ENCODE measurements at places on chromosomes 12 and 14. TPM values are rescaled to one million over a fixed set of nuclear protein-coding genes. Genes with fewer than 3 reads are reported as not detected.

Gene MGST1
- total RNA-seq, result not detected

Gene B4GALNT3
- 1.3 TPM for total RNA-seq

Gene GPX2
- total RNA-seq, result not detected

DNA sequence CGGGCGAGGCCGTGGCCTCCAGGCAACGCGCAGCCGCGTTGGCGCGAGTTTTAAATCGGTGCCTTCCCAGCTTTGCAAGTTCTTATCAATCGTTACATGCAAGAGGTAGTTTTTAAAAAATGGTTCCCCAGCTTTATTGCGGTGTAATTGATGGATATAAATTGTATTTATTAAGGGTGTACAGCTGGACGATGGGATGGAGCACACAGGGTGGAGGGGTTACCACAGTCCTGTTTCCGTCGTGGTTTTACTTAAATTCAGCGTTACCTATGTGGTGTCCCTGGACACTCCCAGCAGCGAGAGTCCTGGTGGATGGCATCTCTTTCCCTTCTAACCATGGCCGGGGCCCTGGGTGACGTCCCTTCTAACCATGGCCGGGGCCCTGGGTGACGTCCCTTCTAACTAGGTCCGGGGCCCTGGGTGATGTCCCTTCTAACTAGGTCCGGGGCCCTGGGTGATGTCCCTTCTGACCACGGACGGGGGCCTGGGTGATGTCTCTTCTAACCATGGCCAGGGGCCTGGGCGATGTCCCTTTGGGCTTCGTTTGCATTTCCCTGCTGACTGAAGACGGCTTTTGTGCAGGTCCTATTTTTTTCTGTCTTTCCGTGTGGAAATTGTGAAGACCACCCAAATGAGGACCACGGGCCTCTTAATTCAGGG lies 97.9 kb downstream of the TNFAIP2 start:
- DNase-seq, result no peak

GRCh38 chr12:50222275-50222783 lies 55.2 kb upstream of the CERS5 start:
- peak; percentile 17 for DNase-seq

DNA sequence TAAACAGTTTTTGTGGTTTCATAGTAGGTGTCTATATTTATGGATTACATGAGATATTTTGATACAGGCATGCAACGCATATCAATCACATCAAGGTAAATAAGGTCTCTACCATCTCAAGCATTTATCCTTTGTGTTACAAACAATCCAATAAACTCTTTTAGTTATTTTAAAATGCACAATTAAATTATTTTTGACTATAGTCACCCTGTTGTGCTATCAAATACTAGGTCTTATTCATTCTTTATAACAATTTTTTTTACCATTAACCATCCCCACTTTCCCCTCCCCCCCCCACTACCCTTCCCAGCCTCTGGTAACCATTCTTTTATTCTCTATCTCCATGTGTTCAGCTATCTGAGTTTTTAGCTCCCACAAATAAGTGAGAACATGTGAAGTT lies 175.7 kb upstream of the FBXO33 start:
- no peak for DNase-seq

GRCh38 chr14:61644834-61645233 lies 50.5 kb upstream of the HIF1A start:
- no peak for DNase-seq

- DNase-seq, result no peak
Measured at GRCh38 chr12:122880155-122880667, 15.7 kb downstream of the VPS37B start.

GRCh38 chr12:117513353-117513752 lies 151.9 kb upstream of the NOS1 start:
- DNase-seq, result no peak

GRCh38 chr14:48890333-48890732 lies 695.8 kb downstream of the RPS29 start:
- no peak for DNase-seq

DNA sequence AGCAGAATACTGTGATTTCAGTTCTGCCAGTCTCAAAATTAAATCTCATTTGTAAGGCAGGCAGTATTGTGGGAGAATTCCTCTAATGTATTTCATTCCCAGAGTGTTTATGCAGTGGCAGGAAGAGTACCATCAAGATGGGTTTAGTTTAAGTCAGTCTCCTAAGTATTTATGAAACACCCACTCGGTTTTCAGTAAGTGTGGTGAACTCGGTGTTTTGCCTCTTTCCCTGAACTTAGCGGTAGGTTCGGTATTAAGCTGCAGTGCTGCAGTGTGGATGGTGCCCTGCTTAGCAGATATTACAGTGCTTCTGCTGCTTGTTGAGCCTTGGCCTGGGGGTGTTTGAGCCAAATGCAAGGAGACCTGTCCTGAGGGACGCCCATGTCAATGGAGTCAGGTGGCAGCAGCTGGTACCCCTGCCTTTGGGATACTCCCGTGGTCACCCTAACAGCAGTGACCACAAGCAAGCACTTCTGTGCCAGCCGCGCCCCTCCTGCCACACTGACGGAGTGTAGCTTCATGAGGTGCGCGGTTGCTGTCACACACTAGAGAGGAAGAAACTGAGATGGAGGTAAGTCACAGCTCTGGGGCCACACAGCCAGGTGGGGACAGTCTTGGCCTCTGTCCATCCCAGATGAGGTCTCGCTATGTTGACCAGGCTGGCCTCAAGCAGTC lies 15.8 kb downstream of the COA8 start:
- no peak for DNase-seq

GRCh38 chr12:54641554-54641953 lies 6.6 kb downstream of the DCD start:
- DNase-seq, result no peak

DNA sequence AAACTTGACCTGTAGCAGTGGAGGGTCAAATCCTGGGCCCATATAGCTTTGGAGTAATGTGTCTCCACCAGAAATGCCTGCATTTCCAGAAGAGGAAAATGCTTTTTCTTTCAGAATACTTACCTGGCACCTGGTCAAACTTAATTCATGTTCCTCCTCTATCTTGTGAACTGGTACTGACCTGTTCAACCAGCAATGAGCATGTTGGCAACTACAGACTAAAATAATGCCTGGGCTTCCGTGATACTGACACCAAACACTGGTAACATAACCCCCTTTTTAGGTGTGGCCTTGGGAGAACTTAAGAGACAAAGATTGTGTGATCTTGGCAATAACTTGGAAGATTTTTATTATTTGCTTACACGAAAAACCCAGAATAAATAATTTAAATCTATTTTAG lies 23.8 kb upstream of the MGST1 start:
- DNase-seq, result no peak

- DNase-seq, result no peak
Measured at GRCh38 chr12:64160711-64161060, 61.4 kb downstream of the KICS2 start.

GRCh38 chr14:34619471-34619870 lies 10.5 kb downstream of the SNX6 start:
- no peak for DNase-seq

- DNase-seq, result no peak
Measured at GRCh38 chr14:79166171-79166570, 996.0 kb downstream of the NRXN3 start.

DNA sequence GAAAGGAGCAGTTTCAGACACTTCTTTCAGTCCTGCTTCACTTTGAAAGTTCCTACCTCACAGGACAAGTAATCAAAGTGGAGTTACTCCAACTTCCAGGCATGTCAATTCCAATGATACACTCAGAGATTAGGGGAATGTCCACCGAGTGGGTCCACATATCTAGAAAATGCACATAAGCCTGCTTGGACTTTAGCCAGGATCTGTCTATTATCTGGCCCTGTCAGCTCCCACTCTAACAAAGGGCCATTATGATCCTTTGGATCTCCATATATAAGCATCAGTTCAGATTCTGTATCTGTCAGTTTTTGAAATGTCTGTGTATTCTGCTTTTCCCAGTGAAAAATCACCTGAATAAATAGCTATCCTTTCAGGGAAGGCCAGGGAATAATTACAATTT lies 112.9 kb upstream of the ATXN7L3B start:
- DNase-seq, result no peak
